ENCODE measurements at places on chromosomes 5 and 9.

DNA sequence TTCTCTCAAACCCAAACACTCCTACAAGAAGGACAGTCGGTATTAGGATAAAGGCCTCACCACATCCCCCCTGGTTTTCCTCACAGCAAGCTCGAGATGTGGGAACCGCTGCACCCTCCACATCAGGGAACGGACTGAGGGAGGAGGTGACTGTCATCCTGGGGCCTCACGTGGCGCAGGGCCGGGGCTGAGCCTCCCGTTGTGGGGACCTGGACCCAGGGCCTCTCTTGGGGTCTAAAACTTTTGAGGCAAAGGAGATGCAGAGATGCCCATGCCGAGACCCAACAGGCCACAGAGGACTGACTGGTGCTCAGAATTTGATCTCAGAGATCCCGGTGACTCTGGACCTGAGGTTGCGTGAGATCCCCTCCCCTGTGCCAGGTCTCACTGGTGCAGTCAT lies 72.7 kb downstream of the MRPL36 start:
- DNase-seq = no peak

DNA sequence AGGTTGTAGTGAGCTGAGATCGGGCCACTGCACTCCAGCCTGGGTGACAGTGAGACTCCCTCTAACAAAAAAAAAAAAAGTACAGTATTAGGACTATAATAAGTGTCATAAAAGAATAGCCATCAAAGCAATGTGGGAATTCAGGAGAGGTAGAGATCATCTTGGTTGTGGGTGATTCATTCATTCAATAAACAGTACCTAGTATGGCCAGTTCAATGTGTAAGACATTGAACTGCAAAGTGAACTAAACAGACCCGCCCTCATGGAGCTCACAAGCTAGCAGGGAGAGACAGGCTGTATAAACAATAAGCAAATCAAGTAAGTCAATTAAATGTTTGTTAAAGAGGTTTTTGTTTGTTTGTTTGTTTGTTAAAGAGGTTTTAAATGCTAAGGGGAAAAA lies 146.1 kb upstream of the RANBP3L start:
- no peak for DNase-seq

DNA sequence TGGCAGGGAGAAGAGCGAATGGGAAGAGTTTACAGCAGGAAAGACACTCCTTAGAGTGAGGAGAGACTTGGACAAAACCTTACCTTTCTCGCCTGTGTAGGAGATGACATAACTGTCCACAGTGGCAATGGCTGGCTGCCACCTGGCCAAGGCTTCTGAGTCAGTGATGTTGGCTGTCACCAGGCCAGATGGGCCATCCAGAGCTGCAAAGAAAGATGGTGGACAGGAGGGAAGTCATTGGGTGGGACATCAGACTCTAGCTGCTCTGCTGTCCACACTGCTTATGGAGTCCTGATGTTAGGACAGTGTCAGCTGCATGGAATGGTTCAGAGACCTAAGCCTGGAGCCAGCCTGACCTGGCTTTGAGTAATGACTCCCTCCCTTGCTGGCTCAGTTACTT lies 79.8 kb downstream of the TNC start:
- no peak for DNase-seq

DNA sequence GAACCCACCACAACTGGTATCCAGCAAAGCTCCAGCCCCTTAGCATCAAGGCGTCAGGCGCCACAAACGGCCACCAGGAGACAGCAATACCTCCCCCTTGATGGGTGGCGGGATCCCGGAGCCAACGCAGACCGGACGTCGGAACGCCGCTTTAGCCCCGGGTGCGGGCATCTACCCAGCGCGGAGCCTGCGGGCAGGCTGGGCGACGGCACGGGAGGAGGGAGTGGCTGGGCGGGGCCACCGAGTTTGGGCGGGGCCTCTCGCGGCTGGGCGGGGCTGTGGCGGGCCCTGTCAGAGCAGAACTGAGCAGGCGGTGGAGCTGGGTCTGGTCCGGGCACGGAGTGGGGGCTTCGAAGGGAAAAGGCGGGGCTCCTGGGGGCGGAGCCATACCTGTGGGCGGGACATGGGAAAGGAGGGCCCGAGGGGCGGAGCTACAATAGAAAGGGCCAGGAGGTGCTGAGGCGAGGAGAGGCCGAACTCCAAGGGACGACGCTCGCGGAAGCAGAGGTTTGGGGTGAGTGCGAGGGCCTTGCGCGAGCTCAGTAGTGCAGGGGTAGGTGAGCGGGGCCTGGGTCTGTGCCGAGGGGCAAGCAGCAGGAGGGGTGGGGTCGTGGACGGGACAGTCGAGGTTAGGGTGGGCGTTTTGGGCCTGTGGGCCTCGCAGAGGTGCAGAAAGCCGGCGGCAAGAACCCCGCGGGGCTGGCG lies 40.2 kb upstream of the GARNL3 start:
- DNase-seq = peak; percentile 86

DNA sequence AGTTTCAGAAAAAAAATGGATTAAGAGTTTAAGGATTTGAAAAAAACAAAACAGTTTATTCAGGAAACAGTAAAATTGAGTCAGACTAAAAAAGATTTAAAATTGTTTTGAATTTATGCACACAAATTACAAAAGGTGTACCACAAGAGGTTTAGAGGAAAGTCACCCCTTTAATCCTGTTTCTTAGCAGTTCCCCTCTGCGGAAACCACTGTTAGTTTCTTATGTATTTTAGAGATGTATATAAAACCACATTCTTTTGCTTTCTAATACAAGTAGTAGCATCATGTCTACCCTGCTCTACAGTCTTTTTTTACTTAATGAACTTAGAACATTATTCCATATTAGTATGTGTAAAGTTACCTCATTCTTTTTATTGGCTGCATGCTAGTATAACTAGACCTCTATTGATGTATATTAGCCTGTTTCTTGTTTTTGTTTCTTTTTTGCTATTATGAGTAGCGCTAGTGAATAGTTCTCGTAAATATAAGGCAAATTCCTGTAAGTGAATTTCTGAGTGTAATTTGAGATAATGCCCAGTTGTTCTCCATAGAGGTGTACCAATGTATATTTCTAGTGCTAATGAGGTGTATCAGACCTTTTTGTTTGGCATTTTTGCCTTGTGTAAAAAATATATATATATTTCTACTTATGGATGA lies 20.0 kb downstream of the GPBP1 start:
- DNase-seq = no peak
